Amniotic stem cell (primary cell): ENCODE measurements at places on chromosomes 6 and 20.

- no peak for DNase-seq
Observed at GRCh38 chr6:116003668-116004067, 57.0 kb downstream of the FRK start.

GRCh38 chr6:122347751-122348150 lies 51.7 kb upstream of the HSF2 start:
- no peak for DNase-seq

GRCh38 chr6:163771180-163771579 lies 356.7 kb downstream of the QKI start:
- no peak for DNase-seq

DNA sequence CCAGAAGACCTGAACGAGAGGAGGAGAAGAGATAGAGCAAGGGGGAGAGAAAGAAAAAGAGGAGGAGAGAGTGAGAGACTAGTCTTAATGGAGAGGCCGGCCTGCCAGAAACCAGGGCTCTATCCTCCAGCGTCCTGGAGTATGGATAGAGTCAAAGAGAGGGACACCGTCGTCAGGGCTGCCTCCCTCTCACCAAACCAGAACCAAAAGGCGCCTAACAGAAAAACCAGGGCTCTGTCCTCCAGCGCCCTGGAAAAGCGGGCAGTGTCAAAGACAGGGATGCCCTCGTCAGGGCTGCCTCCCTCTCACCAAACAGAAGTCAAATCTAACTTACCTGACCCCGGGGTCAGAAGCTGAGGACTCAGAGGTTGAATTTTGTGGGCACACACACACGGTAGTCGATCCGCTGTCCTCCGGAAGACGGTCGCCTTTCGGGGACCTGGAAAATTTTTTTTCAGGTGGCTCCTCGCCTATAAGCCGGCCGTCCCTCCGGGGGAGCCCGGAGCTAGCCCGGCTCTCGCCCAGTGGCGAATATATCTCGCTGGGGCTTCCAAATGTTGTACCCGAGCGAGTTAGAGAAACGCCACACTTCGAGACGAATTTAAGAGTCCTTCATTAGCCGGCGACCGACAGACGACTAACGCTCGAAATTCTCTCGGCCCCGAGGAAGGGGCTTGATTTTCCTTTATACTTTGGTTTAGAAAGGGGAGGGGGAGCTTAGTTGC lies 148.2 kb downstream of the TRIM27 start:
- no peak for DNase-seq

- DNase-seq = no peak
Observed at GRCh38 chr6:132361101-132361500, 40.2 kb downstream of the MOXD1 start.

DNA sequence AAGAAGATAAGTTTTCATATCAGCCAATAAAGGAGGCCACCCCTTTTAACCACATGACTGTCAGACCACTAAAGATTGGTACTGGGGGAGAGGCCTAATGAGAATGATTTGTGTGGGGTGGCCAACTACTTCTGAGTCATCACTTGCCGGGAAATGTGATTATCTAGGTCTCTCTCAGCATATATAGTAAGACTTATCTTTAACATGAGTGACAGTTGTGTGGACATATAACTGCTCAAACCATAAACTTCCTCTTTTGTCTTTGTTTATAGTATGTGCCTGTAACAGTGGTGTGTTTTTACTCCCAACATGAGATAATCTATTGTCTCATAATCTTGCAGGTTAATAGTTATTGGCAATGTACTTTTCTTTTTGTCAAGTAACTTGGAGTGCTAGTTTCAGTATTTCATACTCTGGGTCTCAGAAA lies 312.4 kb downstream of the CDKAL1 start:
- DNase-seq = no peak

DNA sequence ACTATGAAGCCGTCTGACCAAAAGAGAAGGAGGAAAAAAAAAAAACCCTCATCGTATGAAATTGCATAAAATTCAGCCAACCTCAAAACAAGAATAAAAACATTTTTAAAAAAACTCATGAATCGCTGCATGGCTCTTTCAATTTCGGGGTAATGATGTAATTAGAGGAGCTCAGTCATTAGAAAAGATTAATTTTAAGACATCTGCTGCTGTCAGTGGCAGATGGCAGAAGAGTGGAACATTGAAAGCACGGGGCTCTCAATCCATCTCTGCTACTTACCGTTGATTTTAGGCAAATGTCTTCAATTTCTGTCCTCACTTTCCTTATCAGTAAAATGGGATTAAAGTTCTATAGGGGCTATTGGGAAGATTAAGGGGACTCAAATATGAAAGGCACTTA lies 79.1 kb downstream of the EYA2 start:
- no peak for DNase-seq

GRCh38 chr20:10236540-10237533 lies 18.2 kb downstream of the SNAP25 start:
- DNase-seq = no peak

- no peak for DNase-seq
Observed at GRCh38 chr6:43954311-43955131, 172.7 kb downstream of the MRPL14 start.

DNA sequence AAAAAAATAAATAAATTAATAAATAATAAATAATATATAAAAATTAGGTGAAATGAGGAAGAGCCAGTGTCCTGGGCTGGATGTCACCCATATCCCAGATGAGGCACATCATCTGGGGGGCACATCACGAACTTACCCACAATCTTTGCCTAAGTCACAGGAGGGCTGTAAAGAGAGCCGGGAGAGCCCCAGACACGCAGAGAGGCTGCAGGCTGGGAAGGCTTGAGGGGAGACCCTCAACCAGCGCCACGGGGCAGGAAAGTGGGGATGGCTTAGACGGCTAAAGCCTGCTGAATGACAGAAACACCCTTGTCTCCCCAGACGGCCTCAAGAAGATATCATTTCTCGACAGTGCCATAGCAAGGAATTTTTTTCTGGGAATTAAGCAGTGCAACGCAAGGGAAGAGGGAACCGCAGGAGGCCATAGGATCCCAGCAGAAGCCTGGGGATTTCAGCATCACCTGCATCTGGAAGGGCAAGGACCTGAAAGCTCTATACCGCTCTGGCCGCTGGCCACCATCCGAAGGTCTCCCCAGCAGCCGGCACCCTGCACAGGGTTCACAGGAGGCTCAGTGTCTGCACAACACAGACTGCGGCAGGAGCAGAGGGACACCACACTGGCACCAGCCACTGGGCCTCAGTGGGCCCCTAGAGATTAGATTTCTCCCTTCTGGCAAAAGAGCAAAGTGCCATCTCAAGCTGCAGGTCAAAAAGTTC lies 22.8 kb upstream of the NXT1 start:
- DNase-seq = no peak

GRCh38 chr6:89792881-89793280 lies 26.7 kb downstream of the MDN1 start:
- no peak for DNase-seq

GRCh38 chr6:111686932-111687266 lies 81.2 kb upstream of the TRAF3IP2 start:
- DNase-seq = no peak

GRCh38 chr6:90459225-90459758 lies 127.6 kb downstream of the MAP3K7 start:
- DNase-seq = no peak

- DNase-seq = no peak
Observed at GRCh38 chr6:34239500-34239825, 2.8 kb downstream of the HMGA1 start.

DNA sequence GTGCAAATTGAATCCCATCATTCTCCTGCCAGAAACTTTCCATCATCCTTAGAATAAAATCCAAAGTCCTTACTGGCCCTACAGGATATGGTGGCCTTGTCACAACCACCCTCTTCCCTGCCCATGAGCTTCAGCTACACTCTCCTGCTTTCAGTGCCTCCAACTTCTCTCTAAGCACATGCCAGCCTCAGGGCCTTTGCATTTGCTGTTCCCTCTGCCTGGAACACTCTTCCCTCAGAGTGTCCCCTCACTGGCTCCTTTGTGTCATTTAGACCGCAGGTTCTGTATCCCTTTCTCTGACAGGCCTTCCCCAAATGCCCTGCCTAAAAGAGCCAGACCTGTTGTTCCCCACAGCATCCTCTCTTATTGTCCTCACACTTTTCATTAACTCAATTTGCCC lies 18.2 kb downstream of the HCK start:
- DNase-seq = no peak

- no peak for DNase-seq
Observed at GRCh38 chr20:53480913-53481312, 112.7 kb downstream of the ZNF217 start.

- DNase-seq = no peak
Observed at GRCh38 chr6:113873043-113873667, 16.0 kb downstream of the MARCKS start.

- no peak for DNase-seq
Observed at GRCh38 chr6:37673436-37673835, 24.2 kb downstream of the MDGA1 start.

DNA sequence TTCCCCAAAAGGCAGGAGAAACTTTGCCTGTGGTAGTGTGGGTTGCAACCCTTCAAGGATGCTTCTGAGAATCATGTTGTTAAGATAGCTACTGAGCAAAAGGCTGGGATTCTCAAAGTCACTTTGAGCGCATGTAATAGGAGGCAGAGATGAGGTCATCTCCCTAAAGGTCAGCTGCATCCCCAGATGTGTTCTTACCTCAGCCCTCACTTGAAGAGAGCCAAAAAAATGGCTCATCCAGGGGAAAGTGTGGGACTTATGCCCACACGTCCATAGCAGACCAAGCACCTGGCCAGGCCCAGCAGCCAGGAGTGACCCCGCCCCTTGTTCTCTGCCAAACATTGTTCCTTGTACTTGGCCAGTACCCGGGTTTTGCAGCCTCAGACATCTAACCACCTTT lies 187.0 kb upstream of the BMP2 start:
- DNase-seq = no peak

DNA sequence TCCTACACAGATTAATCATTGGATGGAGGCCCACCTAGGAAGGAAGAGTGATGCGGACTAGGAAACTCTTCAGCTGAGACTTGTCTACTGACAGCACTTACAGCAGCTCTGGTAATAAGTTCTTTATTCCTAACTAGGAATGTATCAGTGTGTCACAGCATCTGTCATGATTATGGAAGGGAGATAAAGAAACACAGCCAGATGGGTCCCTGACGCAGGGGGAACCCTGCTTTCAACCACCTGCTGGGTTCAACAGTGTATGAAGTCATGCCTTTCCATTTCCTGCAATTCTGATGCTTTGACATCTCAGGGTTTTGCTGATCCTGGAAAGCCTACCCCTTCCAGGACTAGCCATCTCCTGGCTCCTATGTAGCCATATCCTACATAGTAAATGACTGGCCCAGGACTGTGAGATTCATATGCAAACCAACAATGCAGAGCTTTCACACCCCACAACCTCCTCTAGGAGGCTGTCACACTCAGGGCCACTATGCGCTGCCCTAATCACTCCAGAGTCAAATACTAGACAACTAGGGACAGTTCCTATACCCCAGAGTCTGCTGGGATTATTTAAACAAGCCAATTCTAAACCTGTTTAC lies 29.0 kb upstream of the MANEA start:
- no peak for DNase-seq

DNA sequence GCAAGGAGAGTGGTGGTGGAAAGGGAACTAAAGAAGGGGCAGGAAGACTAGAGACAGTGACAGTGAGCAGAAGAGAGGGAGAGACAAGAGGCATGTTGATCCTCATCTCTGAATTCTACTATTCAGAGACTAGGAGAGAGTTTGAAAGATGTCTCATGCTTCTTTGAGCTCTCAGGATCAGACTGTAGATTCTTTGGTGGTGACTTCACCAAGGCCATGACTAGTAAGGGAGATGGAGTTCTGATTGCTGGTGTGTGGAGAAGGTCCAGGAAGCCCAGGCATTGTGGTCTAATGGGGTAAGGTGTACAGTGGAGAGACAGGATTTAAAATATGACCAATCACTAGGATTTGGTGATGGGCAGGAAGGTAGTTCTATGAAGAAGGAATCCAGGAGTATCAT lies 713 bp downstream of the WFDC9 start:
- no peak for DNase-seq

GRCh38 chr20:14826543-14827313 lies 489.3 kb upstream of the FLRT3 start:
- no peak for DNase-seq

- DNase-seq = no peak
Observed at GRCh38 chr20:35588397-35588796, 27.2 kb upstream of the SPAG4 start.

DNA sequence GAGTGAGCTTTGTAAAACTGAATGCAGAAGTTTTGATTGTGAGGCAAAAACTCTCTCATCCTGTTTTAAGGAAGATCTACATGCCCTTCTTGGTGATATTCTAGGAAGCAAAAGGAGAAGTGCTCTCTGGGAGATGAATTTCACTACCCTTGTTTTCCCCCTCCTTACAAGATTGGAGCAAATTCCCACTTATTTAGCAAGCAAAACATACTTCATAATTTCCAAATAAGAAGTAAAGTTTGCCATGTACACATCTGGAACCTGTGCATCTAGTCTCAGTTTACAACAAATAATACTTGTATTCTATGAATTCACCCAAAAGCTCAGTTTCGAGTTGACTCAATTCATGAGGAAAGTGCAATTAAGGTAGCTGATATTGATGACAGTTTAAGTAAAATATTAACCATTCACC lies 27.6 kb upstream of the IFNGR1 start:
- DNase-seq = no peak

GRCh38 chr20:59603781-59604541 lies at the start of gene PHACTR3:
Gene PHACTR3, plus strand, starts transcription at chr20:59604540. Its CDS starts 475 bp downstream, at chr20:59605015.
- DNase-seq = no peak

DNA sequence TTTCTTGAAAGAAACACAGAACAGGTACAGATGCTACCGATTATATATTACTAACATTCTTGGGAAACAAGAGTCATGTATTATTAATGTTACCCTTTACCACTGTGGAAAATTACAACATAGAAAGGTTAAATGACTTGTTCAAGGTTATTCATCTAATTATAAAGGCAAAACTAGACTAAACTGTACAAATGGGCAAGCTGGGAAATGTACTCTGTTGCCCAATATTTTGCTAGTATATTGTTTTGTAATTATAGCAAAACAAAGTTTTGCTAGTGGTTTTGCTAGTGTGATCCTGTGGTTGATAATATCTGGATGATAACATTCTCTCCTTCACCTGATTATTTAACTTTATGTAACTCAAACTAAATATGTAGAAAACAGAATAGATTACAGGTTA lies 96.5 kb downstream of the TINAG start:
- DNase-seq = no peak

DNA sequence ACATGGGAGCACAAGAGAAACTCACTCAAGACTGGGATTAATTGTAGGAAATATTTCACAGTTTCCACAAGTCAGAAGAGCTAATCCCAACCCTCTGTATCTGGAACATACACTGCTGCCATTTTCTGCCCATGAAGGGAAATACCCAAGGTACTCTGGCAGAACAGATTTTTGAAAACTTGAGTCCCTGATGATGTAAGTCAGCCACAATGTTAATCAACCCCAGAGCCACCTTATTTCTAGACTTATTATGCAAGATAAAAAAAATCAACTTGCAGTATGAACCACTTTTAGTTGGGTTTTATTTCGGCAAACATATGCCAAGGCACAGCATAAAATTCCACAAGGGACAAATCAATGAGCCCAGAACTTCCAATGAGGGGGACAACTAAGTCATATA lies 141.5 kb downstream of the LY86 start:
- DNase-seq = no peak

DNA sequence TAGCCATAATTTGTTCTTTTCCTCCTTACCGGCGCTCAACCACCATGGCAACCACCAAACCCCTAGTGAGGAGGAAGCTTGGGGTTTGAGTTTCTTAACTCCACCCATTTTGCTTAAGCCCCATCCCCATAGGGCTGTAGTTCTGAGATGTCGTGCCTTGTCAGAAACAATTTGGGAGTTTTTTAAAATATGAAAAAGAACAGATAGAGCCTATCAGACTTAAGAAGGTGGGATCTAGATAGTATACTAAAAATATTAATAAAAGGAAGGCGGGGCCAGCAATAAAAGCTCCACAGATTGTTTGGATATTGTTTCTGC lies 5.6 kb downstream of the BRD2 start:
- DNase-seq = peak; percentile 55
